Peyer's patch (tissue), 4 donors: ENCODE measurements at places on chromosomes 12 and 14.

DNA sequence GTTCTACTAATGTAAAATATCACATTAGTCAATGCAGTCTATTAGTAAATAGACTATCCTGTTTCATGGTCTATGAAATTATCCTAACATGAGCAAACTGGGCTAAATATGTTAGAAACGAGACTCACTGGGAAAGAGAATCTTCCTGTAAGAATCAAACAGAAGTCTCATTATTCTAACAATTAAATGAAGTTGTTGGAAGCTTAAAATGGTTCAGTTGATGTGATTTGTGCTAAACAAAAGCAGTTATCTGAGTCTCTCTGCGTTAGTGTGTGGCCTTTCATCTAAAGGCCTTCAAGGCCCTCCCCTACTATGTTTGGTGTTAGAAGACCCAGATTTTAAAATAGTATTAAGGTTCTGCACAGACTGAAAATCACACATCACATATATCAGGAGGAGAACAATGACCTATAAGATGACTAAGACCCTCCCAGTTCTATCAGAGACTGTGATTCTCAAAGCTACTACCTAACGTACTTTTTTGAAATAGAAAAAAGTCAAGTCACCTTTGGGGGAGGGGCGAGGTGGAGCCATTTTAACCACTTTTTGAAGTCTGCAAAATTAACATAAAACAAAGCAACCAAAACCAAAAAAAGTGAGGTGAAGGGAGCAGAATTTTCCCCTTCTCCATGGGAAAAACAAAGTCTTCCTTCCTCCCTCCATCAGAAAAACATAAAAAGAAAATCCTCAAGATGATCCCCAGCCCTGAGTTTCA lies 82.3 kb downstream of the DENND5B start:
- DNase-seq: no peak

DNA sequence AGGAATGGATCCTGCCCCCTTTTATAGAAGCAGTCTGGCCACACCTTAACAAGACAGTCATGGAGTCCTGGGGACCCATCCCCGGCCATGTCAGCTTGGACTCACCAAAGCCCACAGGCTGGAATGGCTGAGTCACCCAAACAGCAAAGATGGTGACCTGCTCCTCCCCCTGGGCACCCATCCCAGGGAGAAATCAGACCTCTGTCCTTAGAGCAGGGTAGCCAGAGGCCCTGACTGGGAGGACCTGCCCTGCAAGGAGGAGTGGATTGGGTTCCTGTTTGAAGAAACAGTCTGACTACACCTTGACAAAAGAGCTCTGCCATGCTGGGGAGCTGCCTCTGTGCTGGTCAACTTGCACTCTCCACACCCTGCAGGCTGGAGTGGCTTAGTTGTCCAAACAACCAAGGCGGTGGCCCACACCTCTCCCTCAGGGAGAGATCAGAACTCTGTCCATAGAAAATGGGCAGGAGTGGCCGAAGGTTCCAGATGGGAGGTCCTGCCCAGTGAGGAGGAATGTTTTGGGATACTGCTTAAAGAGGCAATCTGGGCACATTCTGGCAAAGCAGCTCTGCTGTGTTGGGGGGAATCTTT lies 16.6 kb downstream of the MGP start:
- no peak for DNase-seq

DNA sequence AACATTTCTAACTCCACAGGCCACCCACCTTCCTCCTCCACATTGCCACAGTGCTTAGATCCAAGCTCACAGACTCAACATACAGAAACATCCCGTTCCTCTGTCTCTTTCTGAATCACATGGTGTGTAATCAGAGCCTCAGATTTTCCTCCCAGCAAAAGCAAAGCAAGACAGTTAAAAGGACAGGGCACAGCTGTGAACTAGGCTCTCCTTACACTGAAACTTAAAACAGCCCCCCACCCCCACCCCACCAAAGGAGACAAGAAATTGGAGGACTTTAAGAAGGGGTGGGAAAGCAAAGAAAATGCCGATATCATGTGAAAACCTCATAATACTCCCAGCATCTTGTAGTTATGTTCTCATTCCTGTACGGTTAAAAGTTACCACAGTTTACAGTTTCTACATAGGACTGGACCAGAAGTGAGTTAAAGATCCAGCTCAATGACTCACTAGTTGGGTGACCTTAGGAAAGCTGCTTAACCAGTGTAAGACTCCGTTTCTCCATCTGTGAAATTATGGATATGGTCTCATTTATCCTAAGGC lies 4.8 kb downstream of the YBX3 start:
- DNase-seq: no peak

DNA sequence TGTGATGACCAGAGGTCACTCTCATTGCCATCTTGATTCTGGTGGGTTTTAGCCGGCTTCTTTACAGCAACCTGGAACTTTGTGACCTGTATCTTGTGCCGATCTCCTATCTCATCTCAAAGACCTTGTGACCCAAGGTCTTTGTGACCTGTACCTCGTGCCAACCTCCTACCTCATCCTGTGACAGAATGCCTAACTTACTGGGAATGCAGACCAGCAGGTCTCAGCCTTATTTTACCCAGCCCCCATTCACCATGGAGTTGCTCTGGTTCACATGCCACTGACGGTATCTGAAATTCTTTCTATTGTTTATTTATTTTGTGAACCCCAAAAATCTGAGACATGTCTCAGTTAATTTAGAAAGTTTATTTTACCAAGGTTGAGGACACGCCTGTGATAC lies 7.4 kb upstream of the HSPB8 start:
- no peak for DNase-seq

DNA sequence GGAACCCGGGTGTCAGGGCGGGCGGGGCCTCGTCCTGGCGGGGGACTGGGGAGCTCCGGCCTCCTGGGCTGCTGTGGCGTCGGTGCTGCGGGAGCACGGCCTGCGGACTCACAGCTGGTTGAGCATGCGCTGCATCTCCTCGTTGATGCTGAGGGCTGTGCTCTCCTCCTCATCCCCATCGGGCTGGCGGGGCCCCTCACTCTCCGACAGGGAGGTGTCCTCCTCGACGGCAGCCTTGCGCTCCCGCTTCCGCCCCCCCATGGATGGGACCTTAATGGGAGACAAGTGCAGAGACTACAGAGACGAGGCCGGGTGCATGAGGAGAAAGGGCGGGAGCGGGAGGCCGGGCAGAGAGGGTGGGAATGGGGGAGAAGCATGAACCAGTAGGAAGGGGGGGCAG lies 7.3 kb downstream of the IFFO1 start:
- DNase-seq: no peak
